ENCODE measurements at places on chromosomes 16 and 17.

- no peak for DNase-seq
Observed at GRCh38 chr17:39576187-39576586, 31.5 kb downstream of the NEUROD2 start.

GRCh38 chr16:89446136-89446974 is 44.0 kb downstream of the ANKRD11 start:
- DNase-seq, result no peak

DNA sequence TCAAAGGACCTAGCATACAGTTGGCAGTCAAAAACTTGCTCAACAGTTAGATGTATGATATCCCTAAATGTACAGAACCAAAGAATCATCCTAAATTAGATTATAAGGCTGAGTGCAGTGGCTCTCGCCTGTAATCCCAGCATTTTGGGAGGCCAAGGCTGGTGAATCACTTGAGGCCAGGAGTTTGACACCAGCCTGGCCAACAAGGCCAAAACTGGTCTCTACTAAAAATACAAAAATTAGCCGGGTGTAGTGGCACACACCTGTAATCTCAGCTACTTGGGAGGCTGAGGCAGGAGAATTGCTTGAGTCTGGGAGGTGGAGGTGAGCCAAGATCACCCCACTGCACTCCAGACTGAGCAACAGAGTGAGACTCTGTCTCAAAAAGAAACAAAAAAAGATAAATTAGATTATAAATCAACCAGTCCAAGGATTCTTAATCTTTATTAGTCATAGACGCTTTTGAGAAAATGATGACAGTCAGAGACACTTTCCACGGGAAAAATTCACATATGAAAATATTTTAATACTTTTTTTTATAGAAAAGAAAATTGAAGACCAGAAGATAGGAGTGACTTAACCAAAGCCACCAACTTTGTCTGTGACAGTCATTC is 77.6 kb downstream of the MMD start:
- no peak for DNase-seq

GRCh38 chr16:10978871-10979446 is 34.6 kb downstream of the CLEC16A start:
- DNase-seq, result no peak

- DNase-seq, result no peak
Observed at GRCh38 chr17:29042679-29043538, at the start of gene PIPOX. Gene PIPOX (plus strand): TSS chr17:29043141. CDS start chr17:29043226, 85 bp downstream.

GRCh38 chr16:58426966-58427365 is 34.7 kb downstream of the GINS3 start:
- DNase-seq, result no peak

GRCh38 chr17:14784997-14785696 is 480.0 kb downstream of the PMP22 start:
- DNase-seq, result no peak

DNA sequence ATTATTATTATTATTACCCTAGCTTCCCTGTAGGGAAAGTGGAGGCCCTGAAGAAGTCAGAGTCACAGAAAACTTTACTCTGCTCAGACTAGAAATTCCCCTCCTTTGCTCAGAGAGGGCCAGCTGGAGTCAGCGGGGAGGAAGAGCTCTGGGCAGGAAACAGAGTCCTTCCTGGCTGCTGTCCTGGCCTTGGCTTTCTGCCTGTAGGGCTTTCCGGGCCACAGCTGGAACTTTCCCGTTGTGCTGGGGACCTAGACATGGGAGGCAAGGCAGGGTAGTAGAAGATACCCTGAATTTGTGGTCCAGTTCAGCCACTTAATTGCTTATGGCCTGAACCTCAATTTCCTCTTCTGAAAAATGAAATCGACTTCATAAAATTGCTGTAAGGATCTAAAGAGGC is 14.0 kb upstream of the CCL2 start:
- no peak for DNase-seq

- no peak for DNase-seq
Observed at GRCh38 chr16:72783716-72784318, 264.1 kb downstream of the ZFHX3 start.

DNA sequence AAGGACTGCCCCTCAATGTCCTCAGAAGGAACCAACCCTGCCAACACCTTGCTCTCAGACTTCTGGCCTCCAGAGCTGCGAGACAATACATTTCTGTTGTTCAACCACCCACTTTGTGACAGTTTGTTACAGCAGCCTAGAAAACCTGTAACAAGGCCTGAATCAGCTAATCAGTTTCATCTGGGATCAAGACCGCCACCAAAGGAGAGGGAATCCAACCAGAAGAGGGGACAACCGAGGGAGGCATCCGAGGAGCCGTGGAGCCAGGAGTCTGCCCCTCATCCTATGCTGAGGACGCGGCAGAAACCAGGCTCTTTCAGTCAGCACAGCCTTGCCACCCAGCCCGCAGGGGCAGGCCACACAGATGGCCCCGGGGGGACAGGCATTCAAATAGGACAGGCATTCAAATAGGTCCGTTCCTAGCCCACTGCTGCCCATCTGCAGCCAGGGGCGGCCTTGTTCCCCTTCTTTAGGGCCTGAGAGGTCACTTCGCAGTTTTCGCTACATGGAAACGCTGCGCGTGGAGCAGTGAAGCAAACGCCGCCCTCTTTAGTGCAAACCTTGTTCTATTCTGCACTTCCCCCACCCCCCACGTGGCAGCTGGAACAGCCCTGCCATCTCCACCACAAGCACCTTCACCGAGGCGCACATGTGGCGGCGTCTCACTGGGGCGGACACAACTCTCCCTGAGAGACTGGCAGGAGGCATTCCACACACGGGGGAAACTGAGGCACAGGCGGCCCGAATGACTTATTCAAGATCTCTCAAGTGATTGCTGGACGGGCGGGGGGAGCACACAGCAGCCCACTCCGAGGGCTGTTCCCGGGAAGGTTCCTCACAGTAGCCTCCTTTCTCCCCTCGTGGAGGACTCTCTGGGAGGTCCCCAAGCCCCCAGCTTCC is 26.7 kb downstream of the FA2H start:
- no peak for DNase-seq

DNA sequence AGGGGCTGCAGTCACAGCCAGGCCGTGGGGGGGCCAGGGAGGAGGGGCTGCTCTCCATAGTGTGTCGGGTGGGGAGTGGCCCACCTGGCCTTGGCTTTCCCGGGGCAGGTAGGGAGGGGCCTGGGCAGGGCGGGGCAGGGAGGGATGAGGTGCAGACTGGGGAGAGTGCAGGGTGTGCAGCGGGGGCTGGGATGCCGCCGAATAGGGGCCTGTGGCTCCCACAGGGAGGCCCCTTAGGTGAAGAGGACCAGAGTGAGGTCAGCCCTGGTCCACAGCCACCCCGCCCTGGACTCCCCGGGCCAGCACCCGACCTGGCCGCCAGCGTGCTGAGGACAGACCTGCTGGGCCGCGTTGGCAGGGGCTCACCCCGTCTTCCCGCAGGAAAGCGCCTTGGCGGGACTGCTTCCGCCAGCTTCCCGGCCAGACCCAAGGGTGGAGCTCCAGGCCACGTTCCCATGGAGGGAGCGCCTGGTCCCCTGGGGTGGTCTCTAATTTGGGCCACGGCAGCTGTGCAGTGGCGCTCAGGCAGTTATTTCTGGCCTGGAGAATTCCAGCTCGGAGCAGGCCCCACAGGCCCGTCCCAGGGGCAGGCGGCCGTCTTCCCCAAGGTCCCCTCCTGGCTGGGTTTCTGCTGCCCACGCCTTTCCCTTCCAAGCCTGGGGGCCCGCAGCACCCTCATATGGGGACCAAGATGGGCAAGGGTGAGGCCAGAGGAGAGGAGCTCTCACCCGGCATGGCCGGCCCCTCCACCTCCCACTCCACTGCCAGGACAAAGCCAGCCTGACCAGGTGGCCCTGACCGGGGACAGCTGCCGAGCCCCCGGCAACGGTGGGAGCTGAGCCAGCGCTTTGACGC is 27.9 kb downstream of the CACNA1H start:
- DNase-seq, result no peak

- DNase-seq, result no peak
Observed at GRCh38 chr16:66084306-66084705, 282.2 kb upstream of the CDH5 start.

DNA sequence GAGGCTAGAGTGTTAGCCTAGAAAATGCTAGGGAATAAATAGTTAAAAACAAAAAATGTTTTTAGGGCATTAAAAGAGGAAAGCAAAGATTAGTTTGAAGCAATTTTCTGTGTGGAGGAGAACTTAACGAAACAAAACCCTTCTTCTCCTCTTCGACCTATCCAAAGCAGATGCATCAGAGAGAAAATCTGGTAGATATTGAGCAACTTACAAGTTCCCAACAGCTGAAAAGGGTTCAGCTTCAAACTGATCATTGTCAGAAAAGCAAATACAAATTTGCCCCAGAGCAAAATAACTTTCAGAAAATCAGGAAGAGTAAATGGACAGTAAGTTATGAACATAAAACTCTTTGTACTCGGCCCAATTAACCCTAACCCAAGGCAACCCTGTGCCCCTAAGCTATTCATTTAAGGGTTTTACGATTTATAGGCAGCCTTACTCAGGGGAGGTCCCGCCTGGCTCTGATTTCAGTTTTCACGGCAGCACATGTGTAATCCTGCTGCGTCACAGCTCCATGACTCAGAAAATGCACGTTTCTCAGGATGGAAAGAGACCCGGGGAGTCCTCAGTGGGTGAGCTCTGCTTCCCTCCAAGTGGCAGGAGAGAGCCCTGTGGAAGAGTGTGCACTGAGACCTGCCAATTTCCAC is 405.7 kb upstream of the SALL1 start:
- DNase-seq, result no peak

DNA sequence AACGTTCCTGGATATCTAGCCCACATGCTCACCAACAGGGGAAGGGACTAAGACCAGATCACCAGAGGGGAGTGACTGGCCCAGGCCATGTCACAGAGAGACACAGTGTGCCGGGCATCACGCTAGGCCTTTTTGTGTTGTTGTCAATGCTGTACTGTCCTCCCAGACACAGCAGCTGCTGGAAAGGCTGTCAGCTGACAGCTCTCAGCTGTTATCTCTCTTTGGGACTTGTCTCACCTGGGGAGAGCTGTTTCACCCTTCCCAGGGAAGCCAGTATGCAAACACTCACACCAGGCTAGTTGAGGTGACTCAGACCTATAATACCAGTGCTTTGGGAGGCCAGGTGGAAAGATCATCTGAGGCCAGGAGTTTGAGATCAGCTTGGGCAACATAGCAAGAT is 19.4 kb downstream of the UNC45B start:
- no peak for DNase-seq

GRCh38 chr17:80195141-80195540 is 25.0 kb downstream of the SGSH start:
- no peak for DNase-seq

- DNase-seq, result no peak
Observed at GRCh38 chr16:64654178-64654577, 467.7 kb downstream of the CDH11 start.

DNA sequence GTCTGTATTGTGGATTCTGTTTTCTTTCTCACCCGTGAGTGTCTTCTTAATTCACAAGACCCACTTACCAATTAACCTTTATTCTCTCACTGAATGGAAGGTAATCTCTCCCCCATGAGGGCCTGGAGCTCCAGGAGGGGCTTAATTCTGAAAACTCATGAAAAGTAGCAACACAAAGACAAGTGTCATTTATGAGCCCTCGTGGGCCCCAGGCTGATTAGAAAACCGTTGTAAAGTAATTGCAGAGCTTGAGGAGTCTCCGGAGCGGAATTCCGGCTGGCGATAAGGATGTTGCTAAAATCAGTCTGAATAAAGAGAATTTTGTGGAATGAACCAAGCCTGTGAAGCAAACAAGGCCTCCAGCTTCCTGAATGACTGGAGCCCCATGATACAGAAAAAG is 301.5 kb downstream of the HAPSTR1 start:
- no peak for DNase-seq

- DNase-seq, result no peak
Observed at GRCh38 chr16:3166505-3166886, 21.5 kb upstream of the OR1F1 start.

DNA sequence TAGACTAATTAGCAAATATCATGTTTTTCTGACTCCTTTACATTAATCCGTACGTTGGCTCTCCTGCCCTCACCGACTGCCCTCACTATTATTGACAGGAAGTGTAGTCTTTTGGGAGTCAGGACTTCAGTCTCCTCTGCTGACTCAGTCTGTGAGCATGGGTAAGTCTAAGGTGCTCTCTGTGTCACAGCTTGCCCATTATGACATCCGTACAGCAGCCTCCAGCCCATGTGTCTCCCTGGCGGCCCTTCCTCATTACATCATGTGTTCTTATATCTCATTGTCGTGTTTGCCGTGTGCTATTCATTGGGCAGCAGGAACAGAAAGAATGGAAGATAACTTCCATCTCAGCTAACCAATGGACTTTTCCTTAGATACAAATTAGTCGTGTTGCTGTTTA is 77.5 kb downstream of the MRTFB start:
- no peak for DNase-seq

GRCh38 chr17:51056813-51057510 is 63.7 kb downstream of the SPAG9 start:
- peak; percentile 34 for DNase-seq

DNA sequence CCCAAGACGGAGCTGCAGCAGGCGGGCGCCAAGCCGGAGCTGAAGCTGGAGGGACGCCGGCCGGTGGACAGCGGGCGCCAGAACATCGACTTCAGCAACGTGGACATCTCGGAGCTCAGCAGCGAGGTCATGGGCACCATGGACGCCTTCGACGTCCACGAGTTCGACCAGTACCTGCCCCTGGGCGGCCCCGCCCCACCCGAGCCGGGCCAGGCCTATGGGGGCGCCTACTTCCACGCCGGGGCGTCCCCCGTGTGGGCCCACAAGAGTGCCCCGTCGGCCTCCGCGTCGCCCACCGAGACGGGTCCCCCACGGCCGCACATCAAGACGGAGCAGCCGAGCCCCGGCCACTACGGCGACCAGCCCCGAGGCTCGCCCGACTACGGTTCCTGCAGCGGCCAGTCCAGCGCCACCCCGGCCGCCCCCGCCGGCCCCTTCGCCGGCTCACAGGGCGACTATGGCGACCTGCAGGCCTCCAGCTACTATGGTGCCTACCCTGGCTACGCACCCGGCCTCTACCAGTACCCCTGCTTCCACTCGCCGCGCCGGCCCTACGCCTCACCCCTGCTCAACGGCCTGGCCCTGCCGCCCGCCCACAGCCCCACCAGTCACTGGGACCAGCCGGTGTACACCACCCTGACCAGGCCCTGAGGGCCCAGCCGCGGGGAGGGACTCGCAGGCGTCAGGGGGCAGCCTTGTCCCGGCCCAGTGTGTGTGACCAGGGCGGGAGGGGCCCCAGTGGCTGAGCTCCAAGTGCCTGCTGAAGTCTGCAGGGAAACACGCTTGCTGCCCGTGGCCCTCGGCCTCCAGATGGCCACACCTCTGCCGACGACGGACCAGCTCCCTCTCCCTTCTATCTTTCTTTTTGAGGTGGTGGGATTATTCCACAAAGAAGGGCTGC is 3.4 kb downstream of the SOX8 start:
- no peak for DNase-seq

All from stimulated activated CD4-positive, alpha-beta T cell treated with anti-CD3 and anti-CD28 coated beads, Interleukin-12 subunit alpha, Interleukin-12 subunit beta, amount 100 ng/mL, for 48 hours (primary cell).